Fibroblast of skin of left biceps (primary cell): ENCODE measurements at places on chromosomes 11 and 22.

GRCh38 chr11:19705936-19706335 lies 6.7 kb upstream of the NAV2 start:
- DNase-seq = no peak

DNA sequence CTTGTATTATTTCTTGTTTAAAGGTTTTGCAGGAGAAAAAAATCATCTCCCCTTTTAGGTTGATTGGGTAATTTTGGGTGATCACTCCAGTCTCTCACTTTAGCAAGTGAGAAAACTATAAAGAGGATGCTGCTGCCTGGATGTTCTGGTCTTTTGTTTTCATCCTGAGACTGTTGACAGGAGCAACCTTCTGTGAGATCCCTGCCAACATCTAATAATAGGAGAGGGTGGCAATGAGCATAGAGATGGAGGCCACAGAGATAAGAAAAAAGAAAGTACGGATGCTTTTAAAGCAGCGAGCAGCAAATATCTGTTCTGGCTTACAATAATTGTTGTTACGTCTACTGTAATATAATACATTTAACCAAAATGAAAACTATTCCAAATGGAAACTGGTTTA lies 293.6 kb upstream of the MTNR1B start:
- no peak for DNase-seq

DNA sequence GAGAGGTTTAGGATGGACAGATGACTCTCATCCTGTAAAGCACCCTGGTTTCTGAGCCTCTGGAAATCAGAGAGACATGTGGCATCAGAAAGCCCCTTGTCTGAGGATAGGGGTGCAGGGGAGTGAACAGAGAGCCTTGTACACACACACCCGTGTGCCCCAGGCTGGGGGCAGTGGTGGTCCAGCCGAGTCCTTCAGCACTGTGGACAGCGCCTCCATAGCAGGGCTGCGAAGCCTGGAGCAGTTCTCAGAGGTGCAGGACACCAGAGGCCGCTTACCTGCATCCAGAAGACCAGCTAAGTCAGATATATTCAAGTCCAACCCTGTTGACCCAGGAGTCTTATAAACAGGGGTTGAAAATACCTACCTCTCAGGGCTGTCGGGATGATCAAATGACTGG lies 11.5 kb upstream of the IGSF9B start:
- DNase-seq = no peak

DNA sequence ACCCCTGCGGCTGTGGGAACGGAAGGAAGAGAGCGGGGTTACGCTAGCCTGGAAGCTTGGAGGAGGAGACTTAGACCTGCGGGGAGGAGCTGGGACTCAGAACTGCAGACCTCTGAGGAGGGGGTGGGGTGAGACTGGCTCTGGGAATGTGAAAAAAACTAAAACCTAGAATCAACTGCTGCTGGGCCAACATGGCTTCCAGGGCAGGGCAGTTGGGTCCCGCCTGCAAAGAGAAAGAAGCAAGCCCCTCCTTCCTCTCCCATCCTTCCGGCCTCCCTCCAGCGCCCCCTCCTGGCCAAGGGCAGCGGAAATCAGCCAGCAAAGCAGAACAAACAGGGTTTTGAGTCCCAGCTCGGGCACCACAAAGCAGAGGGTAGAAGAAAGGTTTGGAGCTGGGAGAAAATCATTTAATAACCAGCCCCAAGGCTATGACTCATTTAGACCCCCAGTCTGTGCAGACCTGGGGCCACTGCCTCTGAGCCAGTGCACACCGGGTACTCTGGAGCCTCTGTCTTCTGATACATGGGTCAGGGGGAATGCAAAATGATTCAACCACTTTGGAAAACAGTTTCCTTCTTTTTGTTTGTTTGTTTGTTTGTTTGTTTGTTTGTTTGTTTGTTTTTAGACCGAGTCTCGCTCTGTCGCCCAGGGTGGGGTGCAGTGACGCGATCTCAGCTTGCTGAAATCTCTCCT lies 7.3 kb upstream of the NCF4 start:
- no peak for DNase-seq

DNA sequence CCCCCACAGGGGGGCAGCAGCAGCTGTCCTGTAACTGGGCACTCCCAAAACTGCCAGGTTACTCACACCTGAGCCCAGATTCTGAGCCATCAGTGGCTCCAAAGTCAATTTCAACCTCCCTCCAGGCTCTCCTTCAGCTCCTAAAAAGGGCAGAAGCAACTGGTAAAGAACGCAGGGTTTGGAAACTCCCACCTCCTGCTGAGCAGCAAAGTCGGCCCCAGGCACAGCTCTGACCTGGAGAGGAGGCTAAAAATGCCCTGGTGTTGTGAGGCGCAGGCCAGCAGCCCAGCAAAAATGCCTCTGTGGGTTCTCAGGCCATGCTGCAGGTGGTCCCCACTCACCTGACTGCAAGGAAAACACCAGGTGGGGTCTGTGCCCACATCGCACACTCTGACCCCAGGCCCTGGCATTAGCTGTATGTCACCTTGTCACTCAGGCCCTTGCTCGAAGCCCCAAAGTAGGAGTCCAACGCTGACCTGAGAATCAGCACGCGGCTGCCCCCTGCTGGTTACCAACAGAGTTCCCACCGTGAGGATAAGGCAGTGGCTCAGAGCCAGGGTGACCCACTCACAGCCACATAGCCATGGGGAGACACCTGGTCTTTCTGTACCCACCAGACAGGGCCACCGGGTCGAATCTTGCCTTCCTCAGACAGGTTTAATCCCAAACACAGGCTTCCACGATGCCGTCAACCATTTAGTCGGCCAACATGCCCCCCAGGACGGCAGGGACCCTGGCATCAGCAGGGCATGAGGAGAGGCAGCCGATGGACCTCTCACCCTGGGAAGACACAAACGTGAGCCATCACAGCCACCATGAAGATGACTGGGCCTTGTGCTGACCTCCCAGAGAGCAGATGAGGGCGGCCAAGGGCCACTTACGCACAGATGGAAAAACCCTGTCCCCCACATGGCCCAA lies 11.1 kb downstream of the POLR3H start:
- DNase-seq = no peak

DNA sequence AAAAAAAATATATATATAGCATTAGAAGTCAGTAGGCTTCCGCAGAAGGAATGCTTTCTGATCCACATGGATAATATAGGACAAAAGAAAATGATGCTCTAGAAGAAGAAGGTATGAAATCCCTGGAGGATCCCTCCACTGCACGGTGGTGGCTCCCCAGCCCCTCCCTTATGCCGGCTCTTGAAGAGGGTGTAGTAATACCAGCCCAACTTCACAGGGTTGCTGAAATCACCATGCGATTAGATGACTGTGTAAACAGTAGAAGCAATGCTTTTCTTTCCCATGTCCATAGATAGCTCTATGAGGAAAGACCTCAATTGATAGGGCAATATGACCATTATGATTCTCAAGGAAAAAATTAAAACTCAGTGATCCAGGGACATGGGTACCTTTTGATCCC lies 3.2 kb upstream of the ETS1 start:
- DNase-seq = no peak

DNA sequence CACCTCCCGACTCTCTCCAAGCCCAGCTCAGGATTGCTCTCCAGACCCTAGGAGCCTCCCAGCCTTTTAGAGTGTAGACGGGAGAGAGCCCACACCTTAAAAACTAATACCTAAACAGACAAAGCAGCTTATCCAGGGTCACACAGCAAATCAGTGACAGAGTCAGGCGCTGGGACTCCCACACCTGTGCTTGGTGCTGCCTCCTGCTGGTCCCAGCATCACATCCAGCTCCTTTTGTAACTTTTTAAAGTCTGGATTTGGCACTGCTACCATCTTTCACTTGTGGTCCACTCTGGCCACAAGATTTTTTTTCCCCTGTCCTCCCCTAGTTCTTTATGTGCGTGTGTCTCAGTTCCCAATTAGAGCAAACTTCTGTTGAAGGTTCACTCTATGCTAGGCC lies 4.7 kb downstream of the ANO1 start:
- no peak for DNase-seq

DNA sequence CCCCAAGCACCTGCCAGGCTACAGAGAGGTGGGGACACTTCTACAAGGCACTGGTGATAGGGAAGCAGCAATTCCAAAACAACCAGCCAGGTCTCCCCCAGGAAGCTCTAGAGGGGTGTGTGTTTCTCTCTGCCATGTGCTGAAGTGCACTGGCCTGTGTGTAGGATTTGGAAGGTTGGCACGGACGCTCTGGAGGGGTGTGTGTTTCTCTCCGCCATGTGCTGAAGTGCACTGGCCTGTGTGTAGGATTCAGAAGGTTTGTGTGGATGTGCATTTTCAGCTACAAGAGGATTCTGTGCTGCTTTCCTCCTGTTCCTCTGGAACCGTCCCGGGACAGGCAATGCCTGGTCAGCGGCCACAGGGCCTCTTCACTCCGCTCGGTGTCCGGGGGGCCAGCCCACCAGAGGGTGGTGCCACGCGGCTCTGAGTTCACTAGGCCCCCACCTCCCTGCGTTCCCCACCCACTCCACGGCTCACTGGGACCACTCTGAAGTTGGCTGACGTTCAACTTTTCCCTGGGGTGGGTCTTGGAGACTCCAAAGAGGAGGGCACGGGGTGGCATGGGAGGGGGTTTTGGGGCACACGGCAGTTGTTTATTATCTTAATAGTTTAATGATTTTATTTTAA lies 552.8 kb downstream of the BRD1 start:
- DNase-seq = no peak

GRCh38 chr22:27097506-27097905 lies 440.1 kb downstream of the MIAT start:
- no peak for DNase-seq

GRCh38 chr11:3880724-3881123 lies 25.3 kb downstream of the STIM1 start:
- no peak for DNase-seq

DNA sequence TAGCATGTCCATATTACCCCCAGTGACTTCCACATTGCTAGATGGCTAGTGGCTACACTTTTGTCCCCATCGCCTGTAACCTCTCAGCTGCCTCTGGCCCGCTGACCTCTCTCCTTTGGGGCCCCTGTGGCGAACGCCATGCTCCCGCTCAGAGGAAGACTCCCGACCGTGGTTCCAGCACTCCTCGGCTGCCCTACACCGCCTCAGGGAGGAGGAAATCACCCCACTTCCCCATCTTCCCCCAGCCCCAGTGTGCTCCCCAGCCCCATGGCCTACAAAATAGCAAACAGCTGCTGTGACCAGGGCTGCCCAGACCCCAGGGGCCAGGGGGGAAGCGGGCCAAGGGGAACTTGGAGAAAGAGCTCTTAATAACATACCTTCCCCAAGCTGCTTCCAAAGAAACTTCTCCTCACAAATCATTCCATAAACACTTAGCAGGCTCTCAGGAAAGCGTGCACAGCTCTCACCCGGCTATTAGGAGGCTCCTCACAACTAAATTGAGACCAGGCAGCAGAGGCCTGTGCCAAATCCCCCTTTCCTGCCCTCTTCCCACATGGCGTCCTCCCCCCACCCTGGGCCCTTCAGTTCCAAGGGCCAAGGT lies 63.5 kb upstream of the WNT11 start:
- no peak for DNase-seq

DNA sequence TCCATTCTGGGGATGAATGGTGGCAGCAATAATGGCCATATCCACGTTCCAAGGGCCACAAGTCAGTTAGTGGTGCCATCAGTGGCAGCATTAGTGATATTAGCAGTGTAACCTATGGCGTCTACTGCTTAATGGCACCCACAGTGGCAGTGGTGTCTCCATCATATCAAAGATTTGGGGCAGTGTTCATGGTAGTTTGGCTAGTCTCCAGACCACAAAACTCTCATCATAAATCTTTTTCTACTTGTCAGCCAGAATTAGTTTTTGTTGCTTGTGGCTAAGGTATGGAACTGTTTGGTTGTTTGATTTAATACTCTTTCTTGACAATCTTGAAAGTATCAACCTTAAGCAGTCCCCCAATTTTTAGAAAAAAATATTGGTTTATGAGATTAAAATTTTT lies 45.1 kb upstream of the DEUP1 start:
- no peak for DNase-seq

DNA sequence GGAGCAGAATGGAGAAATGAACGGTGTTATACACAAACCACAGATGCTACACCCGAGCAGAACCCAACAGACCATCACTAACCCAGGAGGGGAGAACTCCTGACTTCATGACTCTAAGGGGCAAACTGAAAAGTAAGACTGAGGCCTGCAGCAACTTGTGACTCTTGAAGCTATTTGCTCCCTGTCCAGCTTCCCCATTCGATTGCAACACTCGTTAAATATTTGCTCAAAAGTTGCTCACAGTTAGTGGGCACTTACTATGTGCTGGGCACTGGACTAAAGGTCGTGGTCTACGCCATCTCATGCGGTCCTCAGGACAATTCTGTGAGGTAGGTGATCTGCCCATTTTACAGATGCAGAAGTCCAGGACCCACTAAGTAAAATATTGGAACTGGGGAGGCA lies 9.5 kb upstream of the ADA2 start:
- DNase-seq = no peak

GRCh38 chr11:69560141-69560790 lies 78.8 kb downstream of the LINC01488 start:
- DNase-seq = no peak

- DNase-seq = no peak
These were observed 30.8 kb downstream of the ZNRF3 start for GRCh38 chr22:28914201-28914600.

DNA sequence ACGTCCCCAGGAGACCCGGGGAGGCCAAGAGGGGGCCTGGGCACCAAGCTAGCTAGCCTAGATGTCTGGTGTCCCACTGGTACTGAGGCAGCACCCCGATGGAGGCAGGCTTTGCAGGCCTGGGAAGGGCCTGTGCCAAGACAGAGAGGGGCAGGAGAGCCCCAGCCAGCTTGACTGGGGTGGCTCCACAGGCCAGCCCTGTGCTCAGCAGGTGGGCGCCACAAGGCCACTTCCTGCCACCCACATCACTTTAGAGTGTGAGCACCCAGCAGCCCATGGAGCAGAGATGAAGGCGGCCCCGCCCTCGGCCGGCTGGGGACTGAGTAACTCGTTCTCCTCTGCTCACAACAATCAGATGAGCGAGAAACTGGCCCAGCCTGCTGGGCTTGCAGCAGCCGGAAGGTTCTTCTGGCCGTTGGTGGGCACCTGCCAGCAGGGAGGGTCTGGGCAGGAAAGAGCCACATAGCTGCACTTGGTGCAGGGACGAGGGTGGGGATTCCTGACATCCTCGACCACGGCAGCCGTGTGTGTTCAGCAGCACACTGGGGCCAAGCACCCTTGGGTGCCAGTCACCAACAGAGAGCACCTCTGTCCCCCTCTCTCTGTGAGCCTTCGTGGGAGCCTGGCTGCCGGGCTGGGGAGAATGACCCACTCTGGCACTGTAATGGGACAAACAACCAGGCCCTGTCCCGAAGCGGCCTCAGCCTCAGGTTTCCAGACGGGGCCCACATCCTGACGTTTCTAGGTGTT lies 7.6 kb downstream of the OSBPL5 start:
- no peak for DNase-seq

DNA sequence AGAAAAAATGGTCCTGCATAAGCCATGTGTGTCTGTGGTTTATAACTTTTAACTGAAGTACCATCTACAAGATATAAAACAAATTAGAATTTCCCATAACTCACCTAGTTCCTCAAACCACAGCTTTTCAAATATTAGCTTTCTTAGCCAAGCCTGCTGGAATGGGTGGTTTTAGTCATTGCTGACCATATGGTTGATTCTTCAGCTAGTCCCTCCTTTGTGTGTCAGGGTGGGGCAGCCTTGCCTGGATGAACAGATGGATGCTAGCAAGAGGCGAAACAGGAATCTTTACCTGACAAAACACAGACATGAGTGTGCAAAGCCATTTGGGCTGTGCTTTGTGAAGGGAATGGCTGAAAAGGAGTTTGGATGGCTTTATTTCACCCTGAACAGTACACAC lies 6.9 kb upstream of the B3GNT6 start:
- DNase-seq = no peak
